RPMI8226 (cell line): ENCODE measurements at places on chromosomes 13 and 19.

DNA sequence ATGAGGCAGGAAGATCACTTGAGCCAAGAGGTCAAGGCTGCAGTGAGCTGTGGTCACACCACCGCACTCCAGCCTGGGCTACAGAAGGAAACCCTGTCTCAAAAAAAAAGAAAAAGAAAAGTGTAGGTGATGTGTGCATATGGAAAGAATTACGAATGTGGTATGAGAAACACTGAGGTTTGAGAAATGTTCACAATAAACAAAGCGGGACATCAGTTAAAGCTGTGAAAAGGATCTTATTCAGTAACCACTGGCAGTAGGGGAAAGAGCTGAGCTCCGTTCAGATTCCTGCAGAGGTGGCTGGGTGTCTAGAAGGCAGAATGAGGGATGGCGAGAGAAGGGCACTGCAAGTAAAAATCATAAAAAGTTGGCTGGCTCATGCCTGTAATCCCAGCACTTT is 4.1 kb upstream of the IGSF23 start:
- no peak for DNase-seq

- DNase-seq = no peak
Observed at GRCh38 chr19:52366414-52366824, 3.3 kb upstream of the ZNF880 start.

- DNase-seq = no peak
Observed at GRCh38 chr13:108225440-108225839, 7.2 kb downstream of the ABHD13 start.

- DNase-seq = no peak
Observed at GRCh38 chr19:16002406-16003384, 53.9 kb downstream of the OR10H4 start.

DNA sequence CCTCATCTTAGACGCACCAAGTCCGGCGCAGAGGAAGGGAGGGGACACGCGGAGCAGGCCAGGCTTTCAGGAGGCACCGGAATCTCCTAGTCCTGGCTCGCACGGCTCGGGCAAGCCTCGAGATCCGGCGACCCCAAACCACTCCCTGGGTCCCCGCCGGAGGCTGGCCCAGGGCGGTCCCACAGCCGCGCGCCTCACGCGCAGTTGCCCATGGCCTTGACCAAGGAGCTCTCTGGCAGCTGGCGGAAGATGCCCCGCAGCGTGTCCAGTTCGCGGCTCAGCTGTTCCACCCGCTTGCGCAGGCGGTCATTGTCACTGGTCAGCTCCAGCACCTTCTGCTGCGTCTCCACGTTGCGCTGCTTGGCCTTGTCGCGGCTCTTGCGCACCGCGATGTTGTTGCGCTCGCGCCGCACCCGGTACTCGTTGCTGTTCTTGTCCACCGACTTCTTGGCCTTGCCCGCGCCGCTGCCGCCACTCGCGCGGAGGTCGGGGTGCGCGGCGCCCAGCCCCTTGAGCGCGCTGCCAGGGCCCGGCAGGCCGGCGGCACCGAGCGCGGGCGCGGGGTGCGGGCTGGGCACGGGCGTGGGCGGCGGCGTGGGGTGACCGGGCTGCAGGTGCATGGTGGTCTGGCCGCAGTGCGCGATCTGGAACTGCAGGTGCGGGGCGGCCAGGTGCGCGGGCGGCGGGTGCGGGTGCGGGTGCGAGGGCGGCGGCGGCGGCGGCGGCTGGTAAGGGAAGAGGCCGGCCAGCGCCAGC is 1.0 kb downstream of the CEBPA start:
- no peak for DNase-seq

GRCh38 chr19:7746903-7747884 is at the start of gene CD209:
Gene CD209, minus strand, starts transcription at chr19:7747534. Its CDS starts 23 bp downstream, at chr19:7747511.
- no peak for DNase-seq

DNA sequence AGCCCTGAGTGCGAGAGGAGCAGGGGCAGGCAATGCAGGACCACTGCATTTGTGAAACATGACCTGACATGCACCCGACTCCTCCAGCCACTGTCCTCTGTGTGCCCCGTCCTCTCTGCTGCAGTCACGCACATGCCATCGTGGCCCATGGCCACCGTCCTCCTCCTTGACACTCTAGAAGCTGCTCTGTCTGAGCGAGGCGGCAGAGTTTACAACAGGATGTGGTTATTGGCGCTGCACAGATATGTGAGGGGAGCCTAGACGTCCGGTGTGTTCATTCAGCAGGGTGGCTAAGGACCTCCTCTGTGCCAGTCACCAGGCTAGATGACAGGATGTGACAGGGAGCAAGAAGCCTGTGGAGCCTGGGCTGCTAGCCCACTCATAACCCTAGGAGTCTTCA is 277.8 kb downstream of the FOXO1 start:
- peak; percentile 69 for DNase-seq

GRCh38 chr13:106594980-106595379 is 27.0 kb upstream of the ARGLU1 start:
- DNase-seq = no peak

DNA sequence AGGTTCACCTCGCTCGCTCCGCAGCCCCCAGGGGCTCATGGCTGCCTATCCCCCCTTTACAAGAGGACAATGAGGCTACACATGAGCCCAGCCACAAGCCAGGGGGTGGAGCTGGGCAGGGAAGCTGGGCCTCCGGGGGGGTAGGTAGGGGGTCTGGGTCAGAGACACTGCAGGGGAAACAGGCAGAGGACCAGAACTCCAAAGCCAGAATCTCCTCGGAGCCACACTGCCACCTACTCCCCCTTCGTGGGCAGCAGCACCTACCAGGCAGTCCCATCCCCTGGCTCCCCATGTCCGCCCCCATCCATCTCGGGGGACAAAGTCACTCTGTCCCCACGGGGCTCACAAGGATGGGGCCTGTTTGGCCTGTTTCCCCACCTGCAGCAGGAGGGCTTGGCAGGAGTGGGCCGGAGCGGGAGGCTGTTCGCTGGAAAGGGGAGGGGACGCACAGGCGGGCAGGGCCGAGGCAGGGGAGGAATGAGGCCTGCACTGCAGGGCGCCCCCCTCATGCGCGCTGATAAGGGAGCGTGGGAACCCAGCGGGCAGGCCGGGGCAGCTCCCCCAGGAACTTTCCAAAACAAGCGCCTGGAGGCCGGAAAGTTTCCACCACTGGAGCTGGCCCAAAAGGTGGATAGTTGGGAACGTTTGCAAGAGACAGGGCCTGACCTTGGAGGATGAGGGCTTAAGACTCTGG is 545 bp upstream of the ISYNA1 start:
- no peak for DNase-seq

DNA sequence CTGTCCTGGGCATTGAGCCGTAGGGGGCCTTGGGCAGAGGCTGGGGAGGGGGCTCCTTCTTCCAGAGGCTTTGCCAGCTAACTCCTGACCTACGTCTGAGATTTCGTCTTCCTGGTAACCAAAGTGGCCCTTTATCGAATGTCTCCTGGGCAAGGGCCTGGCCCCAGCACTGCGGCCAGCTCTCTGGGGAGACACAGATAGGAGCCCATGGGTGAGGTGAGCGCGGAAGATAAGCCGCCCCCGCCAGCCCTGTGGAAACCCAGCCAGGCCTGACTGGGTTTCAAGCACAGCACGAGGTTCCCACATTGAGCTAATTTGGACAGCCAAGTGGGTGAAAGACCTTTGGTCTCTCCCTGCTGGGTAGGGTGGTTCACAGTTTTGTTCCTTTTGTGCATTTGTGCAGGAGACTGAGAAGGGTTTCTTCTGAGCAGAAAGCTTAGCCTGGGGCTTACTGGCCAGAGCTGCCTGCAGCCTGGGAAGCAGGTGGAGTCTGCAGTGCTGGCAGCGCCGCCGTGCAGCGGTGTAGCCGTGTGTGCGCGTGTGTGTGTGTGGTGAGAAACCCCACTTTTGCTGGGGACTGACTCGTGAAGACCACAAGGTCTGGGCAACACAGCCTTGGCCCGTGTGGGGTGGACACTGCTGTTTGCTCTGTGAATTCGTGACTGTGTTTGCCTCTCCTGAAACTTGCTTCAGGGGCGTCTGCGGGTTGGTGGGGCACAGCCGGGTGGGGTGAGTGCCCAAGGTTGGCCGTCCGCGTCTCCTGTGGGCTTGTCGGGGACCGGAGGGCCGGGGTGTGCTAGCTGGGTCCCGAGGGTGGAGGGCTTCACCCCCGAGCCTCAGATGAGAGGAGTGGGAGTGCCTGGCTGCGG is 2.5 kb downstream of the BSG start:
- DNase-seq = no peak

DNA sequence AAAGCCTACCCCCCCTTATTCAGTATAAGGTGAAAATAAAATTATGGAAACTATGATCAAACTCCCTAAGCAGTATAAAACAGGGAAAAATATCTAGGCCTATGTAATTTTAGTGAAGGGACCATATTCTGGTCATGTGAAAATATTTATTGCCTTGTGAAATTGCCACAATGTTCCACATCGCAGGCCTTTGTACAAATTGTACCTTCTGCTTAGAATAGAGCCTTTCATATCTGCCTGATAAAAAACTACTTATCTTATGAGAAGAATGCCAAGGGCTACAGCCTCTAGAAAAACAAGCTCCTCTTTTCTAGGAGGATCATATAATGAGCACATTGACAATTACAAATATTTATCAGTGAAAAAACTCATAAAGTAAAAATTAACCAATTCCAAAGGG is 1280.0 kb downstream of the EFNB2 start:
- no peak for DNase-seq

- DNase-seq = no peak
Observed at GRCh38 chr13:51025245-51025905, 85.7 kb downstream of the C13orf42 start.

DNA sequence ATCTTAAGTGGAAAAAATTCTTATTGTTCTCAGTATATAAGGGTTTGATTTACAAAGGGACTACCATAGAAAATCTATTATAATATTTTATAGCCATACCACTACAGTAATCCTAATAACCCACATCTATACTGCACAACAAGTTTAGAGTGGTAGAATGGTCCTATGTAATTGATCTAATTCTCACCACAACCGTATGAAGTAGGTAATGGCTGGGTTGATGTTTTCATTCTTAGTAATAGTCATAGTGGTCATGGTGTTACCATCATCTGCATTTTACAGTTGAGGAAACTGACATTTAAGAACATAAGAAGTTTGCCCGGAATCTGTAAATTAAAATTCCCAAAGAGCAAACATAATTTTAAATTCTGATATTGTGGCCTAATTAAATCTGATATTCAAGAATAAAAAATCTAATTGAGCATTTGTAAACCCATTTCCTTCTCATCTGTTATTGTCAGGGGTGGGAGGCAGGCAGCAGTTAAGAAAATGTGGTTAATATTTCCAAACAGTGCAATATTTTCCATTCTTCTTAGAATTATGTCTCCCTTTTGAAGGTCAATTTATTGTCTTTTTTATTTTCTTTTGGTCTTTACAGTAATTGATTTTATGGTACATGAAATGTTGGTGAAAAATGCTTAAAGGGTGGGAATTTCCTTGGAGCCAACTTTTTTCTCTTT is 65.6 kb downstream of the DHRS12 start:
- DNase-seq = no peak

DNA sequence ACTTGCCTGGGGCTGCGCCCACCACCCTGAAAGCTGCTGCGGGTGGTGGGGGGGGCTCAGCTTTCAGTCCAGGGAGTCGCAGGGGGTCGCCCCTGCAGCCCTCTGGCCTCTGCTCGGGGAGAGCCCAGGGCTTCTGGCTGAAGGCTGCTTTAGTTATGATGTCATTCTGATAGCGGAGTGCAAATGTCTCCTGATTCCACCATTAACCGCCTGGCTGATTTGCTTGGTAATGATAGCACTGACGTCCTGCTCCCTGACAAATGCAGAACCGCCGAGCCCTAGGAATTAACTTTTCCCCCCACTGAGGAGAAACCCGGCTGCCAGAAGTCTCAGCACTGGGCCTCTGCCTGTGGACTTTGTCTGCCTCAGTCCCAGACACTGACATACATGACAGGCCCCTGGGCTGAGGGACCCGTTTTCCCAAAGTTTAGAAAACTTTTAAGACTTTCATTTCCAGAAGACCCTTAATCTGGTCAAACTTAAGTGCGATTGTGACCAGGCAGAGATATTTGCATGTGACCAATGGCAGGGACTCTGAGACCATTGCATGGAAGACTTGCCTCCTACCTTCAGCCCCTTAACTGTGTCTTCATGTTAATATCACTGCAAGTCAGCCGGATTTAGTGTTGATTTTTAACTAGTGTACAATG is 142.5 kb upstream of the ZNF536 start:
- DNase-seq = no peak

- DNase-seq = no peak
Observed at GRCh38 chr13:53901593-53901992, 873.0 kb downstream of the OLFM4 start.

DNA sequence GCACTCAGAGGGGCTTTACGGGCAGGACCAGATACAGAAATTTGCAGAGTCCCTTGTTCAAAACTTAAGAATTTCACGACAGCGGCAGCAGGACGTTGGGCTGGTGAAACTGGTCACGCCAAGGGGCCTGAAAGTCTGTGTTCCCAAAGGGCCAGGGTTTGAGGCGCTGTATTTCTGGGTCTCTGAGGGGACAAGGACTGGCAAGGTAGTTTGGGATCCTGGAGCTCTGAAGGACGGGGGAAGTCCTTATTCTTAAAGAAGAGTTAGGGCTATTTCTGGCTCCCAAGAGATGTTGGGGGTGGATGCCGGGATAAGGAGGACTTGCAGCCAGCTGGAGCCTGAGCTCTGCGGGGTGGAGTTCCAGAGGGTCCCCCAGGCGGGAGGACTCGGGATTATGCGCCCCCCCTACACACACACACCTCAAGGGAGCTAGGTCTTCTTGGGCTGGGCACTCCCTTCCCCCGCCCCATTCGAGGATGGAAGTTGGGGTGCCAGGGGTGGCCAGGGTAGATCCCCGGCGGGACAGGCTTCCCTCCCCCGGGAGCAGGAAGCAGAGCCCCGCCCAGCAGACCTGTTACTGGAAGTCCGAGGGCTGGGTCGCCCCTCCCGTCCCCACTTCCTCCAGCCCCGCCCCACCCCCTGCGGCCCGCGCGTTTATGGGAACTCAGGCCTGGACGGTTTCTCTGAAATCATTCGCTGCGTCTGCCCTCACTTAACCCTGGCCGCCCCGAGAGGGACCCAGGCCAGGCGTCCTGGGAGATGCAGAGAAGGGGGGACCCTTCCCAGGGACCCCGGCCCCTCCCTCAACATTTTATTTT is 5.6 kb downstream of the BCL3 start:
- peak; percentile 77 for DNase-seq

DNA sequence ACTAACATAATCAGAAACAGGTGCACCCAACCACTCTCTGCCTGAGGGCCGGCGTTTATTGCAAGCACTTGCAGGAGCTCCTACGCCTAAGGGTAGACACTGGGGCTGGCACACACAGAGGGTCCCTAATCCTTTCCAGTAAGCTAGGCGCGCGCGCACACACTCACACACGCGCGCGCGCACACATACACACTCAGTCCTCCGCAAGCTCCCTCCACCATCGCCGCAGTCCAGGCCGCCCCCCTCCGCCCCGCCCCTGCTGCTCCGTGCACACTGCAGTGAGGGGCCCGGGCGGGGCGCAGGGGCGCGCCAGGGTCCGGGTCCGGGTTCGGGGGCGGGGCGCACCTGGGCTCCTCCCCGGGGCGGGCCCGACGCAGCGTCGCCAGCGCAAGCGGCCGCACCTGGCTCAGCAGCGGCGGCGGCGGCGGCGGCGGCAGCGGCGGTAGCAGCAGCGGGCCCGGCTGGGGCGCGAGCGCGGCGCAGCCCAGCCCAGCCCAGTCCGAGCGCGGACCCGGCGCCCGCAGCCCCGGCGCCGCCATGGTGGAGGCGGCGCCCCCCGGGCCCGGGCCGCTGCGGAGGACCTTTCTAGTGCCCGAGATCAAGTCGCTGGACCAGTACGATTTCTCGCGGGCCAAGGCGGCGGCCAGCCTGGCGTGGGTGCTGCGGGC is at the start of gene CAMSAP3:
Gene CAMSAP3 (plus strand): TSS at position 398 of the 668 bp plus-strand sequence. CDS start 140 bp downstream, at position 538.
- DNase-seq = peak; percentile 81
